ENCODE measurements at places on chromosomes 7 and 10.

- DNase-seq, result no peak
Measured at GRCh38 chr10:22365233-22365632, 19.9 kb downstream of the SPAG6 start.

GRCh38 chr7:4147926-4148620 is 534.0 kb upstream of the FOXK1 start:
- no peak for DNase-seq

- DNase-seq, result no peak
Measured at GRCh38 chr7:40499718-40500117, 364.9 kb downstream of the SUGCT start.

DNA sequence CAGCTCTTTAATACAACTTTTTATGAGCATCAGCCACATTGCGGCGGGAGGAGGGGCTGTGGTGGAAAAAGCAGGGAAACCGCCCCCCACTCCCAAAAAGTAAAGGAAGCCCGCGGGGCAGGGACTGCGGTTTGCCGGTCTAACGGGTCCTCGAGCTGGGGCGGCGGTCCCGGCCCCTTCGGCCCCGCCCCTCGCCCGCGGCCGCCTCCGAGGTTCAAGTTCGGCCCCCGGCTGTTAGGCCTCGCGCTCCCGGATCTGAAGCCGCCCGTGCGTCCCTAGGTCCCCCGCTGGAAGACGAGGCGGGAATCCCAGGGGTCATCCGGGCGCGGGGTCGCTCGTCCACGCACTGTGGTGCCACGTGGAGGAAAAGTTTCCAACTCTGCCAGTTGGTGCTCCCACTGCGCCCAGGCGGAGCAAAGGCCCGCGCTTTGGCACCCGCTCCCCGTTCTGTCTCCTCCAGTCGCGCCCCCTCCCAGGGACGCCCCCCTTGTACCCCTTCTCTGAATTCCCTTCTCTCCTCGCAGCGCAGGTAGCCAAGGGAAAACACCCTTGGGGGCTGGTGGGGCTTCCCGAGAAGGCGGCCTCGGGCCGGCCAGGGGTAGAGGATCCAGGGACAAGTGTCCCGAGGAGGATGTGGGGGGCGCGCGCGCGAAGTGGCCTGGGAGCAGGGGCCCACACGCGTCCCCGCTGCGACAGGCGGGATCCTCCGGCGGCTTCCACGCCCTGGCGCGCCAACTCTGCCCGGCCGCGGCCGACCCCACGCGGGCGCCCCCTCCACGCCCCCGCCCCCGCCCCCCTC is 798 bp upstream of the AUTS2 start:
- DNase-seq, result no peak

DNA sequence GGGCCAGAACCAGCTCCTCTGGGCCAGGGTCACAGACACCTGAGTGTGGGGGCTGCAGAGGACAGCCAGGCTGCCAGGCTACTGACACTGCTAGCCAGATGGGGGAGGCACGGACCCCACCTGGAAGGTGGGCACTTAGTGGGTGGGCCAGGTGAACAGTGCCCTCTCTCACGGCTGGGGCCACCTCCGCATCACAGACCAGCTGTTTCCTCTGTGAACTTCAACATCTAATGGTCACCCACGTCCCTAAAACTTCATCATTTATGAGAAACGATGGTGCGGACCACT is 80.4 kb downstream of the MKI67 start:
- no peak for DNase-seq

Data from epithelial cell of esophagus (primary cell).